Adrenal gland (tissue), 19 donors: ENCODE measurements at places on chromosomes 4 and X. TPM values are rescaled to one million over a fixed set of nuclear protein-coding genes. Genes with fewer than 3 reads are reported as not detected.

The ASB5 gene
- total RNA-seq = not detected

The HS6ST2 gene
- 0.55 TPM for total RNA-seq

The MAML3 gene
- total RNA-seq = 9.5 TPM

DNA sequence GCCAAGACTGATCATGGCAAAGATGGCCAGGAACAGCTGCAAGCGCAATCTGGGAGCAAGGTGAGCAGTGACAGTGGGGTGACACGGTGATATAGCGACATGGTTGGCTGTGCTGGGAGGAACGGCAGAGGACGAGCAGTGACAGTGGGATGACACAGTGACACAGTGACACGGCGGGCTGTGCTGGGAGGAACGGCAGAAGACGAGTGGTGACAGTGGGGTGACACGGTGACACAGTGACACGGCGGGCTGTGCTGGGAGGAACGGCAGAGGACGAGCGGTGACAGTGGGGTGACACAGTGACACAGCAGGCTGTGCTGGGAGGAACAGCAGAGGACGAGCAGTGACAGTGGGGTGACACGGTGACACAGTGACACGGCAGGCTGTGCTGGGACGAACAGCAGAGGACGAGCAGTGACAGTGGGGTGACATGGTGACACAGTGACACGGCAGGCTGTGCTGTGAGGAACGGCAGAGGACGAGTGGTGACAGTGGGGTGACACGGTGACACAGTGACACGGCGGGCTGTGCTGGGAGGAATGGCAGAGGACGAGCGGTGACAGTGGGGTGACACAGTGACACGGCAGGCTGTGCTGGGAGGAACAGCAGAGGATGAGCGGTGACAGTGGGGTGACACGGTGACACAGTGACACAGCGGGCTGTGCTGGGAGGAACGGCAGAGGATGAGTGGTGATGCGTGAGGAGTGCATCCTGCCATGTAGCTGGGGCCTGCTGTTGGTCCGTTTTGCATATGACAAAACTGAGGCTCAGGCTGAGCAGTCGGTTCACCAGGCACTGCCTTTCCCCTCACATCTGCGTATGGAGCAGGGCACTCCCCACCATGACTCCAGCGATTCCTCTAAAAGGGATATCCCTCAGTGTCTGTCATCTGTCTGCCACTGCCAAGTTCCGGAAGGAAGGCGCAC lies 36.0 kb upstream of the MXD4 start:
- peak; percentile 45 for DNase-seq
- H3K36me3 ChIP-seq = no peaks in the 10 kb centered on the region
- H3K4me3 ChIP-seq = no peak overlapping the region
- H3K4me1 ChIP-seq = peaks cover 2% of the 10 kb centered on the region
- H3K27me3 ChIP-seq = no peaks in the 10 kb centered on the region
- H3K27ac ChIP-seq = no peak overlapping the region

GRCh38 chrX:56564164-56564885 lies 898 bp downstream of the UBQLN2 start:
- DNase-seq = peak; percentile 54
- H3K36me3 ChIP-seq = no peaks in the 10 kb centered on the region
- peak overlapping the region; percentile 69 for H3K27ac ChIP-seq
- peaks cover 12% of the 10 kb centered on the region for H3K4me1 ChIP-seq
- H3K27me3 ChIP-seq = no peaks in the 10 kb centered on the region

DNA sequence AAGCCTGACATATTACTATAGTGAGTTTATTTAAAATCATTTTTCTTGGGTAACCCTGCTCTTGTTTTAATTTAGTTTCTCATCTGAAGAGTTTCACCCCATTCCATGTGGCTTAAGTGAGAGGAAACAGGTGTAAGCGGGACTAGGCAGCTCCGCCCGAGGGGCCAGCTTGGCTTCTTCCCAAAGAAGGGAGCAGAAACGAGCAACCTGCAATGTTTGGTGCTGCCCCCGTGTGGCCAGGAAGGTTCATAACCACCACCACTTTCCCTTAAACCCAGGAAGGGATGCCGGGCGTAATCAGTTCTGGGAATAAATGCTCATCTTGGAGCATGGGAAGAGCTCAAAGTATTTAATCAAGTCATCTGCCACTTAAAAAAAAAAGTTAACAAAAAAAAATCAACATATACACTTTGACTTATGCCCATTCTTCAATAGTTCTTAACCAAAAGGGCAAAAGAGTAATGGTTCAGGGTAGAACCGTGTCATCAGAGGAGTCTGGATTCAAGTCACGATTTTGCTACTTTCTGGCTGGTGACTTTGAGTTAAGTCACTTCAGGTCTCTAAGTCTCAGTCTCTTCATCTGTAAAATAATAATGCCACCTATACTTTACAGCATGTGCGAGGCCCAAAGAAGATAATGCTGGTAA lies 147.9 kb downstream of the NSUN7 start:
- H3K36me3 ChIP-seq = no peaks in the 10 kb centered on the region
- no peak overlapping the region for H3K27ac ChIP-seq
- peak overlapping the region; percentile 21 for H3K4me3 ChIP-seq
- peak; percentile 73 for DNase-seq
- no peaks in the 10 kb centered on the region for H3K27me3 ChIP-seq

- no peaks in the 10 kb centered on the region for H3K36me3 ChIP-seq
- peak within 1 kb of the TSS; percentile 99 for H3K4me3 ChIP-seq
- H3K4me1 ChIP-seq = peaks cover 33% of the 10 kb centered on the region
- DNase-seq = peak; percentile 64
- no peaks in the 10 kb centered on the region for H3K27me3 ChIP-seq
- peak within 1 kb of the TSS; percentile 99 for H3K27ac ChIP-seq
Measured at GRCh38 chr4:7043284-7044136, at the start of gene TADA2B. TSS of gene TADA2B (plus strand) at chr4:7043372. CDS start at chr4:7043580, 208 bp downstream.

DNA sequence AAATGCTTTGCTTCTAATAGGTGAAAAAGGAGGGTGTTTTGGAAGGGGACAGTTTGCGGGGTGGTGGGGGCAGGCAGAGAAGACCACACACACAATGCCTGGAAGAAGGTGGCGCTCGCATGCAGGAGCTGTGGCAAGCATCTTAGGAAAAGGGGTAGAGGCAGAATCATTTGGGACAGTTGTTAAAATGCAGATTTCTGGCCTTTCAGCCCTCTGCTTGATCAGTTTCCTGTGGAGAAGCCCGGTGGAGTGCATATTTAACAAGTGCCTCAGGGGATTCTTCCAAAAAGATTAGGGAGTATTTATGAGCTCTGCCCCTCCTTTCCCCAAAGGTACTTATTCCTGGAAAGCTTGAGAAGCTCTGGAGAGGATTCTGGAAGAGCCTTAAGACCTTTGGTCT lies 4.8 kb downstream of the NOCT start:
- DNase-seq = no peak
- no peaks in the 10 kb centered on the region for H3K27me3 ChIP-seq
- no peak overlapping the region for H3K4me3 ChIP-seq
- H3K4me1 ChIP-seq = peaks cover 8% of the 10 kb centered on the region
